Activated naive CD8-positive, alpha-beta T cell treated with anti-CD3 and anti-CD28 coated beads for 36 hours (primary cell): ENCODE measurements at places on chromosomes 5 and 9. TPM values are rescaled to one million over a fixed set of nuclear protein-coding genes. Genes with fewer than 3 reads are reported as not detected.
A peak's percentile ranks its signal among the peaks of the same experiment; 100 is the strongest.

DNA sequence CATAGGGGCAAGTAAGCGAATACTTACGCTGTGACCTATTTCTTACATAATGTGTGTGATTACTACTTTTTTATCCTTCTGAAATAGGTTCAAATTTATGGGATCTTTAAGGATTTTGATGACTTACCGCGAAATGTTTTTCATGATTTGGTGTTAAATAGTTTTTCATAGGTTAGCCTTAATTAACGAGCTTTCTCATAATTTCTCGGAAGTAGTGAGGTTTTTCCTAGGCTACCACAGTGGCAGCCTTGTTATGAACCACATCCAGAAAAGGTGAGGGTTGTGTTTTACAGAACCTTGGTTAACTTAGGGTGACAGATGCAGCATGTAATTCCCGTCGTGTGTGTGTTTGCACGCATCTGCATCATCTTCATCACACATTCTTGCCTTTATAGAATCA lies 1.3 kb downstream of the SH3GL2 start:
- H3K4me3 ChIP-seq = no peak overlapping the region
- H3K27me3 ChIP-seq = peaks cover 42% of the 10 kb centered on the region
- H3K4me1 ChIP-seq = peaks cover 3% of the 10 kb centered on the region
- H3K36me3 ChIP-seq = no peaks in the 10 kb centered on the region
- no peak for DNase-seq

- H3K27me3 ChIP-seq = peaks cover 7% of the 10 kb centered on the region
- H3K4me3 ChIP-seq = no peak overlapping the region
- H3K4me1 ChIP-seq = no peaks in the 10 kb centered on the region
- DNase-seq = no peak
- peaks cover 1% of the 10 kb centered on the region for H3K36me3 ChIP-seq
These were observed 42.6 kb downstream of the LPAR1 start for GRCh38 chr9:110995420-110996340.

The TAS2R1 gene
- total RNA-seq = not detected

DNA sequence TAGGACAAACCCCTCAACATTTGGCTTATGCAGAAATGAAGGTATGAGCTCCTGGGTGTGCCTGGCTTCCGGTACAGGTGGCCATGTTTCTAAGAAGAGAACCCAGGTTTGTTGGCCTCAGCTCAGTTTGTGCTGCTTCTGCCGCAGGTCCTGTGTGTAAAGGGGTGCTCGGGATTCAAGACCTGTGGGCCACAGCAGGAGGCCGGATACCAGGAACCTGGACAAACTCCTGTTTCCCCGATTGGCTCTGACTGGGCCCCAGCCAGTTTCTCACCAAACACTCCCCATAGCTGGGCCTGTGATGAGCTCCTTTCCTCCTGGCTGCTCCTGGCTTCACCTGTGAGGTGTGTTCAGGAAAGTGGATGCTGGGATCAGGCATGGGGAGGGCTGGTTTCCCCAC lies 271.2 kb upstream of the IRX2 start:
- no peak for DNase-seq
- no peak overlapping the region for H3K27ac ChIP-seq
- no peaks in the 10 kb centered on the region for H3K4me1 ChIP-seq

GRCh38 chr9:74960561-74960960 lies 7.8 kb upstream of the C9orf40 start:
- H3K36me3 ChIP-seq = peaks cover 37% of the 10 kb centered on the region
- no peak for DNase-seq
- H3K27ac ChIP-seq = no peak overlapping the region

GRCh38 chr5:134086943-134087305 lies 27.6 kb upstream of the TCF7 start:
- peak overlapping the region; percentile 62 for H3K4me3 ChIP-seq
- DNase-seq = peak; percentile 87
- H3K4me1 ChIP-seq = peaks cover 75% of the 10 kb centered on the region
- H3K27me3 ChIP-seq = no peaks in the 10 kb centered on the region
